Caco-2 (cell line): ENCODE measurements at places on chromosomes 16 and 17. TPM values are rescaled to one million over a fixed set of nuclear protein-coding genes. Genes with fewer than 3 reads are reported as not detected.

Gene SLFN14
- not detected in 2 replicates for total RNA-seq

Gene NPIPA5
- 7.5 and 8.3 TPM in 2 replicates for total RNA-seq

Gene NXN
- 68.4 and 76.7 TPM in 2 replicates for total RNA-seq

Gene PNMT
- not detected in 2 replicates for total RNA-seq

Gene MPRIP
- total RNA-seq, result 284 and 311 TPM in 2 replicates

Gene MT4
- not detected in 2 replicates for total RNA-seq

Gene CD300H
- not detected in 2 replicates for total RNA-seq

Gene TBC1D3K
- not detected in 2 replicates for total RNA-seq

Gene SHISA9
- total RNA-seq, result 0.29 and 0.60 TPM in 2 replicates

Gene PLXDC1
- 0.14 and 0.44 TPM in 2 replicates for total RNA-seq

Gene DNASE1L2
- total RNA-seq, result 0.27 and 1.00 TPM in 2 replicates

Gene CTF1
- total RNA-seq, result 1.8 and 2.4 TPM in 2 replicates

Gene EFNB3
- 4.1 and 5.1 TPM in 2 replicates for total RNA-seq

Gene NACA2
- not detected in 2 replicates for total RNA-seq

Gene CCDC40
- total RNA-seq, result 3.7 and 3.9 TPM in 2 replicates

Gene TPSD1
- total RNA-seq, result not detected in 2 replicates

Gene BMERB1
- not detected in 2 replicates for total RNA-seq

Gene KRTAP2-1
- total RNA-seq, result not detected in 2 replicates

Gene CDH3
- total RNA-seq, result 114 and 144 TPM in 2 replicates

Gene TLCD2
- total RNA-seq, result 10.1 and 12.0 TPM in 2 replicates

Gene PDILT
- not detected in 2 replicates for total RNA-seq

Gene KRTAP2-4
- not detected in 2 replicates for total RNA-seq

Gene MT3
- total RNA-seq, result not detected in 2 replicates

Gene CLDN6
- total RNA-seq, result 9.0 and 12.9 TPM in 2 replicates

Gene TBC1D3H
- not detected in 2 replicates for total RNA-seq

Gene GPR179
- 0.05 TPM in 1 of 2 replicates, not detected in the other for total RNA-seq

Gene CCL18
- total RNA-seq, result not detected in 2 replicates

Gene CDH8
- total RNA-seq, result 1.4 and 1.7 TPM in 2 replicates

Gene TNFRSF12A
- total RNA-seq, result 62.5 and 66.4 TPM in 2 replicates

Gene CACNG1
- not detected in 2 replicates for total RNA-seq

Gene PDE6G
- not detected in 2 replicates for total RNA-seq

Gene MYH8
- not detected in 2 replicates for total RNA-seq

Gene EXOC7
- 205 TPM in 2 replicates for total RNA-seq

Gene HSD17B2
- total RNA-seq, result 5.1 and 5.2 TPM in 2 replicates

Gene ZNF287
- total RNA-seq, result 7.1 and 7.9 TPM in 2 replicates

Gene ZNF205
- total RNA-seq, result 10.3 and 13.5 TPM in 2 replicates

Gene MAPK7
- 20.8 and 22.1 TPM in 2 replicates for total RNA-seq

Gene STXBP4
- total RNA-seq, result 16.1 and 16.8 TPM in 2 replicates

Gene CDRT15L2
- not detected in 2 replicates for total RNA-seq

Gene TBC1D3L
- 15.7 and 20.0 TPM in 2 replicates for total RNA-seq

Gene TBC1D3I
- 0.50 and 1.00 TPM in 2 replicates for total RNA-seq
